ENCODE measurements at places on chromosomes 6 and 20. TPM values are rescaled to one million over a fixed set of nuclear protein-coding genes. Genes with fewer than 3 reads are reported as not detected.

The GHRH gene
- total RNA-seq, result not detected

The EFCAB8 gene
- 0.51 TPM for total RNA-seq

The LST1 gene
- total RNA-seq, result not detected

DNA sequence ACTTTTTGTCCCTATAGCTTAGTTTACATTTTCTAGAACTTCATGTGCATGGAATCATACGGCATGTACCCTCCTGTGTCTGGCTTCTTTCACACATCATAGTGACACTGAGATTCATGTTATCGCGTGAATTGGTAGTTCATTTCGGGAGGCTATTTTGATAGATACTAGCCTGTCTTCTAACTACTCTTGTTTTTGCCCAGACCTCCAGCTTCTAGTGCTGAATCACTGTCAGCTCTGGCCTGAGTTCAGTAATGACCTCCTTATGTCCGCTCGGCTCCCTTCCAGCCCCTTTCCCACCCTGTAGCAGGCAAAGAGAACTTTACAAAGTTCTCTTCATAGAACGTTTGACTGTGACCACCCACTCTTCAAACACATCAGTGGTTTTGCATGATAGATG lies 14.1 kb downstream of the MYBL2 start:
- H3K27ac ChIP-seq, result no peak overlapping the region
- peaks cover 2% of the 10 kb centered on the region for H3K36me3 ChIP-seq
- H3K4me3 ChIP-seq, result no peak overlapping the region
- H3K4me1 ChIP-seq, result no peaks in the 10 kb centered on the region

GRCh38 chr20:46408281-46408731 lies 1.9 kb upstream of the ELMO2 start:
- H3K4me1 ChIP-seq, result peaks cover 36% of the 10 kb centered on the region
- H3K27ac ChIP-seq, result no peak overlapping the region
- no peak overlapping the region for H3K4me3 ChIP-seq
- H3K27me3 ChIP-seq, result peaks cover 2% of the 10 kb centered on the region
- peaks cover 2% of the 10 kb centered on the region for H3K36me3 ChIP-seq

DNA sequence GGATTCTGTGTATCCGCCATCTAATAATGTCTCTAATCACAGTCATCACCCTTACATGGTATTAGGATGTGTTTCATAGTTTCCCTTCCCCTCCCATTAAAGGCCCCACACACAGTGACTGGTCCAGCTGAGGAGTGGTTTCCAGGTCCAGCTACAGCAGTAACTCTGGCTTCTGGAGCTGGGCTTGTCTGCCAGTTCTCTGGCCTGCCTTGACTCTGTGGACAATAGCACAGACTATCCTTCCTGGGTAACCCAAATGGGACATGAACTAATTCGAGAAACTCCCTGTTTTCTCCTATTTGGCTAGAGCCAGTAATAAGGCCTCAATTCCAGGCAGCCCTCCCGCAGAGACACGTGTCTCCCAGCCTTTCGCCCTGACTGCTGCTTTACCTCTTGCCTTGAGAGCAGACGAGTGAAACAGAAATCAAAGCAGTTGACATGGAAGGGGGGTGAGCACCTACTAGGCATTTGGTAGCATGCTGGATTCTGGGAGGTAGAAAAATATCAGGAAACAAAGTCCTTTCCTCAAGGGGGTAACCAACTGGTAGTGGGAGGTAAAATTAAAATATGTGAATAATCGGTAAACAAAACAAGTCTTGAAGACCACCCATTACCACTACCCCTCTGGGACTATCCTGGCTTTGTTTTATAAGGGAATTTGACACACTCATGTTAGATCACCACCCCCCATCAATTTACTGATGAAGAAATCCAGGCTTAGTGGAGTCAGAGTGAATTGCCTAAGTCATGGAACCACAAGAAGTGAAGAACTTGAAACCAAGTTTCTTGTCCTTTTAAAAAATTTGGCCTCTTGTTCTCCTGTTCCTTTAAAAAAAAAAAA lies 1.2 kb downstream of the TRAF3IP2 start:
- peaks cover 65% of the 10 kb centered on the region for H3K4me1 ChIP-seq
- peak overlapping the region; percentile 98 for H3K27ac ChIP-seq
- peaks cover 1% of the 10 kb centered on the region for H3K36me3 ChIP-seq
- no peaks in the 10 kb centered on the region for H3K27me3 ChIP-seq
- H3K4me3 ChIP-seq, result peak overlapping the region; percentile 83

GRCh38 chr20:36532388-36532787 lies 8.9 kb upstream of the MYL9 start:
- H3K4me1 ChIP-seq, result peaks cover under 1% of the 10 kb centered on the region
- peak overlapping the region; percentile 1 for H3K27ac ChIP-seq
- H3K4me3 ChIP-seq, result no peak overlapping the region
- no peak for DNase-seq
- no peaks in the 10 kb centered on the region for H3K27me3 ChIP-seq

GRCh38 chr6:43762966-43763695 lies 6.9 kb upstream of the VEGFA start:
- H3K36me3 ChIP-seq, result no peaks in the 10 kb centered on the region
- H3K4me3 ChIP-seq, result no peak overlapping the region
- H3K4me1 ChIP-seq, result no peaks in the 10 kb centered on the region
- DNase-seq, result no peak
- H3K27me3 ChIP-seq, result peaks cover 13% of the 10 kb centered on the region
- H3K27ac ChIP-seq, result no peak overlapping the region

DNA sequence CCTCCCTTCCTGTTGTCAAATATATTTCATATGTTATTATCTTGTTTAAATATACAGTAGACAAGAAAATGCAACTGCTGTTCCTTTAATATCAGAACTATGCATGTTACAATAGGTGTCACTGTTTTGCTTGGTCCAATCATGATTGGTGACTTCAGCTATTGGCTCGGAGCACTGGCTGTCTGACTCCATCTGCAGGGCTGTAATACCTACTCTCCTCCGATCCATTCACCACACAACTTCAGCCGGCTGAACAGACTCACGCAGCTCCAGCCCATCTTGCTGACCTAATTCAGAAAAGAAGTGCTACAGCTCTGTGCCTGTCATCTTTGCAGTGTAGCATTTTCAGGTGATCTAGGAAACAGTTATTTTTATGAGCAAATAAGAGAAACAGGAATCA lies at the start of gene BTBD3:
BTBD3 (plus strand) TSS at position 231 of the 400 bp plus-strand sequence. CDS start 383 bp downstream, outside the sequence.
- no peak for DNase-seq
- no peaks in the 10 kb centered on the region for H3K27me3 ChIP-seq
- H3K4me1 ChIP-seq, result peaks cover 13% of the 10 kb centered on the region
- H3K36me3 ChIP-seq, result peaks cover 3% of the 10 kb centered on the region
- no peak within 1 kb of the TSS for H3K4me3 ChIP-seq
- no peak within 1 kb of the TSS for H3K27ac ChIP-seq

- H3K4me1 ChIP-seq, result peaks cover 9% of the 10 kb centered on the region
- H3K27me3 ChIP-seq, result no peaks in the 10 kb centered on the region
- no peak overlapping the region for H3K4me3 ChIP-seq
- no peaks in the 10 kb centered on the region for H3K36me3 ChIP-seq
- no peak for DNase-seq
Measured at GRCh38 chr6:142026471-142026870, 106.3 kb upstream of the GJE1 start.

- H3K4me3 ChIP-seq, result no peak overlapping the region
- DNase-seq, result no peak
Measured at GRCh38 chr6:98056955-98057354, 773.9 kb upstream of the MMS22L start.

- H3K4me1 ChIP-seq, result peaks cover 34% of the 10 kb centered on the region
- peaks cover 1% of the 10 kb centered on the region for H3K36me3 ChIP-seq
- DNase-seq, result no peak
- H3K4me3 ChIP-seq, result no peak overlapping the region
- H3K27ac ChIP-seq, result peak overlapping the region; percentile 81
Measured at GRCh38 chr6:34318499-34319470, 70.0 kb upstream of the SMIM29 start.

Measured in chondrocyte (in vitro differentiated cells).